ENCODE measurements at places on chromosomes 2 and 18. TPM values are rescaled to one million over a fixed set of nuclear protein-coding genes. Genes with fewer than 3 reads are reported as not detected.

UGT1A4 gene
- total RNA-seq, result not detected

RTKN gene
- total RNA-seq, result 0.91 TPM

TFCP2L1 gene
- total RNA-seq, result not detected

GRP gene
- not detected for total RNA-seq

CCDC85A gene
- total RNA-seq, result not detected

GRCh38 chr2:162044586-162044985, 29.4 kb downstream of the DPP4 start:
- DNase-seq, result no peak

- DNase-seq, result no peak
Observed at GRCh38 chr18:77668219-77668618, 418.6 kb downstream of the GALR1 start.

GRCh38 chr2:120318626-120319025, 27.3 kb upstream of the INHBB start:
- DNase-seq, result no peak

GRCh38 chr2:22499082-22499839, 885.7 kb upstream of the KLHL29 start:
- no peak for DNase-seq

DNA sequence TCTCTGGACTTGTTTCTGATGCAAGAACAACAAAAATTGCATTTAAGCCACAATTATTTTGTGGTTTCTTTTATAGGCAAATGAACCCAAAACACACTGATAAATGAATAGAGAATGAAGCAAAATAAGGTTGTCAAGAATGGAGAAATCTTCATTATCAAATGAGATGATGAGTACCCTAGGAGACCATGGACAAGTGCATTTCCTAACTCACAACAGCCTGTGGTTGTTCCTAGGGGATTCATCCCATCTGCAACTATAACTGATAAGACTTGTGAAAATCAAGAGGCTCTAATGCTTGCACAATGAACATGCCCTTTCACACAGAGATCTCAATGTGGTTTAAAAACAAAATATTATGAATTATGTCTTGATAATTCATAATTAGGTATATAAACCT, 159.9 kb downstream of the PDE1A start:
- DNase-seq, result no peak

DNA sequence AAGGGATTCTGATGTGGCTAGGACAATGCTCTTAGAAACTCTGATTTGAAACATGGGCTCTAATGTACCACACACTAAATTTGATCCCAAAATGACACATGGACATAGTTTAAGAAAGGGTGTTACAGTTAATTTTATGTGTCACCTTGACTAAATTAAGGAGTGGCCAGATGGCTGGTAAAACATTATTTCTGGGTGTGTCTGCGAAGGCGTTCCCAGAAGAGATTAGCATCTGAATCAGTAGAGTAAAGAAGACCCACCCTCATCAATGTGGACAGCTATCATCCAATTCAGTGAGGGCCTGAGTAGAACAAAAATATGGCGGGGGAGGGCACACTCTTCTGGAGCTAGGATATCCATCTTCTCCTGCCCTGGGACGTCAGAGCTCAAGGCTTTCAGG, 283.1 kb upstream of the CHAC2 start:
- DNase-seq, result no peak
